Urinary bladder (tissue), 4 donors: ENCODE measurements at places on chromosomes 2 and 18. TPM values are rescaled to one million over a fixed set of nuclear protein-coding genes. Genes with fewer than 3 reads are reported as not detected.

The ATP6V1C2 gene
- total RNA-seq, result 0.21 TPM

The RUFY4 gene
- not detected for total RNA-seq

- DNase-seq, result no peak
These were observed 274.0 kb downstream of the DLGAP1 start for GRCh38 chr18:4181086-4181485.

DNA sequence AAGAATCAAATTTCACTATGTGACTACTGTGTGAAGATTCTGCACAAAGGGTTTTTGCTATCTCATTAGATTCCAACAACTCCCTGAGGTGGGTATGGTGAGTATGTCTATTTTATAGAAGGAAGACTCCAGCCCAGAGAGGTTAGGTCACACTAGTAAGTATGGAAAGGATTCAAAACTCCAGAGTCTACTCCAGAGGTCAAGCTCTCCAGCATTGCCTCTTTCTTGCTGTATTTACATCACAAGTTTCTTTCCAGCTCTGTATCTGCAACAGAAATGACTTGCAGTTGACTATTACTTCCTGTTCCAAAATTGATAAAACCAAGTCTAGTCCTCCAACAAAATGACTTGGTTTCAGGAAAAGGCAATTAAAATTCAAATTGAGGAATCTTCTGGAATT, 2.1 kb downstream of the COL4A4 start:
- no peak for DNase-seq

- DNase-seq, result no peak
These were observed 52.4 kb upstream of the ARHGAP28 start for GRCh38 chr18:6677086-6677485.
